ENCODE measurements at places on chromosomes 6 and 20.
A peak's percentile ranks its signal among the peaks of the same experiment; 100 is the strongest.

- DNase-seq: no peak
Observed at GRCh38 chr20:45059022-45059728, 41.8 kb downstream of the KCNS1 start.

GRCh38 chr6:27514906-27515495 lies 42.1 kb upstream of the ZNF184 start:
- no peak for DNase-seq

- DNase-seq: no peak
Observed at GRCh38 chr6:14455427-14455826, 337.9 kb downstream of the CD83 start.

GRCh38 chr20:24962510-24962909 lies 13.4 kb downstream of the CST7 start:
- DNase-seq: no peak

DNA sequence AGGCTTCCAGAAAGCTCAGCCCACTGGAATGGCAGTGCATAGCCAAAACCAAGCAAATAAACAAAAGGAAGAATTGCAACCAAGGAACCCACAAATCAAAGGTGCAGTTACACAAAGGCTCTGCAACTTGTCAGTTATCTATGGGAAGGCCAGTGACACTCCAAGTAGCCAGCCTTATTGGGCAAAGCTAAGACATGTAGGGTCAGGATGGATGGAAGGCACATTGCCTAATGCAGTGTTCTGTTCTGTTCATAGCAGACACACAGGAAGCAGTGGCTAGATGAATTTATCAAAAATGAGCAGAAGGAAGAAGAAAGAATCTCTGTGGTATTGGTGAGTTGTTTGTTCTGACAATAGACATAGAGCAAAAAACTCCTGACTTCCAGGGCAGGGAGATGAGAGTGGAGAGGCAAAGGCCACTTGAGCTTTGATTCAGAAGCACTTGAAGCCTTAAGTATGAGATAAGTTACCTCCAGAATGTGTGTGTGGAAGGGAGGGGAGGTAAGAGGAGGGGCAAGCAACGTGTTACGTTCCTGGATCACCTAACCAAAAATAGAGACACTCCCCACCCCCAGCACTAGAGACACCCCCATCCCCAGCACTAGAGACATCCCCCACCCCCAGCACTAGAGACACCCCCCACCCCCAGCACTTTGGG lies 57.9 kb upstream of the AKAP12 start:
- DNase-seq: no peak

- DNase-seq: peak; percentile 41
Observed at GRCh38 chr20:50224531-50225255, 34.1 kb downstream of the CEBPB start.

DNA sequence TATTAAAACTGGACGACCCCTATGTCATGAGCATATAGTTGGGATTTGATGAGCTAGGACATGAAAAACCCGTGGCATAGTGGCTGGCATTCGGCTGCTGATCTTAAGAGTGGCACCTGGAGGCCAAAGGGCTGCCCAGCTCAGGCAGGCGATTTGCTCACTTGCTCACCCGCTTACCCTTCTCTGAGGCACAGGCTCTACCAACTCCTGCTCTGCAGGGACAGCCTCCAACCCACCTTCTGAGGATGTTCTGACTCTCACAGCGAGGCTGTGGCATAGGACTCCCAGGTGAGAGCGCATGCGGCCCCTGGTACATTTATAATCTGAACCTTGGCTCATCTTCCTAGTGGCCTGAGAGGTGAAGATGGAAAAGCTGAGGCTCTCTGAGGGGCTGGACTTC lies 995 bp downstream of the RSPO4 start:
- DNase-seq: no peak

GRCh38 chr6:120873125-120873865 lies 461.0 kb downstream of the TBC1D32 start:
- DNase-seq: no peak

- no peak for DNase-seq
Observed at GRCh38 chr6:75223428-75223827, 17.6 kb upstream of the COL12A1 start.

DNA sequence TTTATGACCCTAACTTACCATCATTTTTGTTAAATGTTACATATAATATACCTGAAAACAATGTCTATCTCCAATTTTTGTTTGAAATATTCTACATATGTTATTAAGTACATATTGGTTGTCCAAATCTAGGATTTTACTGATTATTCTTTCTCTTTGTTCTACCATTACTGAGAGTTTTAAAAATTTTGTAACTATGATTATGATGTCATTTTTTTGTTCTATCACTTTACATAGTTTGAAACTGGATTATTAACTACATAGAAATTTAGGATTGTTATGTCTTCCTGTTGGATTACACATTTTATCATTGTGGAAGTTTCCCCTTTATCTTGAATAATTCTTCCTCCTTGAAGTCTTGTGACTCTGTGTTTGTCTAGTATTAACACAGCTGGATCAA lies 41.2 kb downstream of the LINC00237 start:
- no peak for DNase-seq

- DNase-seq: no peak
Observed at GRCh38 chr6:145798530-145798929, 16.1 kb downstream of the FBXO30 start.

- no peak for DNase-seq
Observed at GRCh38 chr6:107660839-107661238, 163.3 kb downstream of the SCML4 start.

GRCh38 chr6:55636406-55637102 lies 57.6 kb upstream of the HMGCLL1 start:
- no peak for DNase-seq

DNA sequence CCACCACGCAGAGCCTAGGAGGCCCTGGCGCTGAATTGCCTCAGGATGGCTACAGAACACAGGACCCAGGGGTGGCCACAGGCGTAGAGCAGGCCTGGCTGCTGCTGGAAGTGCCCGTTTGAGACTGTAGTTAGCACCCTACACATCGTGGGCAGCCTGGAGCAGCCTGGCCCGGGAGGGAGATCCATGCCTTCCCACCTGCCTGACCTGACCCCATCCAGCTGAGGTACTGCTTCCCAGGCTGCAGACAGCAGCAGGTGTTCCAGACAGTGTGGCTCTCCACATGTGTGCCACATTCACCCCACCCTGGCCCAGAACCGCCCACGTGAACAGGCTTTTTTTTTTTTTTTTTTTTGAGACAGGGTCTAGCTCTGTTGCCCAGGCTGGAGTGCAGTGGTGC lies 20.9 kb upstream of the MAP1LC3A start:
- DNase-seq: no peak

- DNase-seq: no peak
Observed at GRCh38 chr6:139439349-139439748, 64.9 kb upstream of the CITED2 start.

DNA sequence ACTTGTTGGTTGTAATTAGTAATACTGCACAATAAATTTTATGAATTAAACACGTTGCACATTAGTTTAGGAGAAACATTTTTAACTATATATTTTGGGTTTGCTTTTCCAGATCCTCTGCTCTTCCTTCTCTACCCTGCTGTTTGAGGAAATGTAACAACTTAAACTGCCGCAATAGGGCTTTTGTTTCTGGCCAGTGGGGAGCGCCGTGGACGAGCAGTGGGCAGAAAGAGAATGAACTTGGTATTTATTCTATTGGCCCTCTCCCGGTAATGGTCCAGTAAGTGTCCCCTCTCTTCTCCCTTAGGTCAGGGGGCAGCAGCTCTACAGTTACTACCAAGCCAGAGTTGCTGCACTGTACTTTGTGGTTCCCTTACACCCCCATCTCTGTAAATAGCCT lies 35.2 kb upstream of the EPHA7 start:
- DNase-seq: no peak

DNA sequence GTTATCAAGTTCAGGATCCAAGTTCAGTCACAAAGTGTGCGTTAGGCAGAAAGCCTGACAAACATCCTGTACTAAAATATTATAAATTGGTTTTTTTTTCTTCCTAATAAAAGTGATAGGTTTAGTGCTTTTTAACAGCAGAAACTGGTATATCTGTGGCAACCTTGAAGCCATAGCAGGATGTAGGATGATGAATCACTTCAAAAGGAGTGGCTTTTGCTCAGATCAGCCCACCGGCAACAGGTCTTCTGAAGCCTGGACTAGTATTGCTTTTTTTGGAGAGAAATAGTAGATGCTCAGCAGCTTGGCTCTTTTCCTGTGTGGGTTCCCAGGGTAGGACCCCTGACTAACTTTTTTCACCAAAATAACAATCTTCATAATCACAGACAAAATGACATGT lies 190.8 kb downstream of the EPM2A start:
- no peak for DNase-seq

DNA sequence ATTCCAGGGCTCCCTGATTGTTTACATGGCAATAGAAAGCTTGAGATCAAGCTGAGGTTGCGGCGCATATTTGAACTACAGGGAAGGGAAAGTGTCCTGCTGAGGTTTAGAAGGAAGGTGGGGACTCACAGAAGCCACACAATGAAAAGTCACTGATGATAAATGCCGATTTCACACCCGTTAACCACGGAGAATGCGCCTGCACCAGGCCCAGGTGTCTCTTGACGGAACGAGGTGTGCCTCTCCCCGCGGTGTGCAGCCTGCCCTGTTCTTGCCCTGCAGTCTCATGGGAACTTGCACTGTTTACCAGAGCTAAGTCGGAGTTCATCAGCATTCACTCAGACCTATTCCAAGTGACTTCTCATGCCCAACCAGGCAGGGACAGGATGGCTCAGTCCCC lies 90.3 kb downstream of the LY86 start:
- DNase-seq: no peak

GRCh38 chr6:167137081-167137480 lies 14.2 kb downstream of the CCR6 start:
- no peak for DNase-seq

- DNase-seq: no peak
Observed at GRCh38 chr20:15033891-15034290, 696.5 kb upstream of the FLRT3 start.

GRCh38 chr6:166760288-166760687 lies 133.2 kb upstream of the RPS6KA2 start:
- DNase-seq: no peak

DNA sequence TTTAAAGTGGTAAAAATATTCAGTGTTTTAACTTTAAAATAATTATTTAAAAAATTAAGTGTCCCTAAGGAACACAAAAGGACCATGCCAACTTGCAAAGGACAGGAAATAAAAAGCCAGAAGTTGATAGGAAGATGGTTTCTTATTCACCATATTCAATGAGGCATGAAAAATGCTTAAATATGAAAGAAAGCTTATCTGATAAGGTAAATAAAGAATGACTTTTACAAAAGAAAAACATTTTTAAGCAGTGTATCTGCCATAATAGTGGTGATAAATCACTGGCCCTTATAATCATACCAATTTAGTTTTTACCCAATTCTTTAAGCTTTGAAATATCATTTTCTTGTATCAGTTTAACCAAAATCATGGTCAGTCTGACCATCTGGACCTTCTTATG lies 33.5 kb upstream of the POPDC3 start:
- DNase-seq: no peak

GRCh38 chr20:5197847-5198650 lies 71.2 kb downstream of the CDS2 start:
- DNase-seq: no peak

DNA sequence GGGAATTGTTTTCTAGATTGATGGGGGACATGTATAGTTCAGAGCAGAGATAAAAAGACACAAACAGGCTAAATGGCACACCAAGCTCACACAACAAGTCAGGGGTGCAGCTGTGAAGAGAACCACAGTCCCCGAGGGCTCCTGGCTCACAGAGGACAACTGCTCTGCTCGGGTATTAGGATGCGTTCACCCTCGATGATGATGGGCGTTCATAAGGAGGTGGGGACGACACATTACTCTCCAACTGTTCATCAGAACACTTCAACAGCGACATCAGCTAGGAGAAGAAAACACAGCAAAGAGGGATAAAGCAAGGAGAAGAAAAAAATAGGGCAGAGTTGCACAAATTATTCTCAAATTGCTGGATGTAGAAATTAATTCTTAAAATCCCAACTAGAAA lies 174.8 kb upstream of the RREB1 start:
- no peak for DNase-seq

GRCh38 chr20:24783631-24784492 lies 165.2 kb upstream of the CST7 start:
- DNase-seq: no peak

GRCh38 chr6:112407101-112407590 lies 60.0 kb downstream of the RFPL4B start:
- DNase-seq: no peak

- no peak for DNase-seq
Observed at GRCh38 chr6:16391451-16391912, 153.1 kb downstream of the GMPR start.

DNA sequence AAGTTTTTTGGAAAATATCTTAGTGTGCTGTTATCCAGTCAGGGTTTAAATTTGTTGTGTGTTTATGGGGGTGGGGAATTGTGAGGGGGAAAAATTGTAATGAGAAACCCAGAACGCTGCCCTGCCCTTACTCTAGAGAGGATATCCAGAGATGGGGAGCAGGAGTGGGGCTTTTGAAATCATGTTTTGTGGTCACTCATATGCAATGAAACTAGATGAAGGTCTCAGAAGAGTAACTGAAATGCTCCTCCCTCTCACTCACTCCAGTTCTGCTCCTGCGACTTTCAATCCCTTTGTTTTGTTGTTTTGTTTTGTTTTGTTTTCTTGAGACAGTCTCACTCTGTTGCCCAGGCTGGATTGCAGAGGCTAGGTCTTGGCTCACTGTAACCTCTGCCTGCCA lies 100.0 kb downstream of the CRYBG1 start:
- no peak for DNase-seq

Data from right renal pelvis (tissue), 4 donors.